ENCODE measurements at places on chromosomes 7 and 10.
A peak's percentile ranks its signal among the peaks of the same experiment; 100 is the strongest.

GRCh38 chr10:60139798-60140566, 233.6 kb upstream of the CCDC6 start:
- no peak for DNase-seq

DNA sequence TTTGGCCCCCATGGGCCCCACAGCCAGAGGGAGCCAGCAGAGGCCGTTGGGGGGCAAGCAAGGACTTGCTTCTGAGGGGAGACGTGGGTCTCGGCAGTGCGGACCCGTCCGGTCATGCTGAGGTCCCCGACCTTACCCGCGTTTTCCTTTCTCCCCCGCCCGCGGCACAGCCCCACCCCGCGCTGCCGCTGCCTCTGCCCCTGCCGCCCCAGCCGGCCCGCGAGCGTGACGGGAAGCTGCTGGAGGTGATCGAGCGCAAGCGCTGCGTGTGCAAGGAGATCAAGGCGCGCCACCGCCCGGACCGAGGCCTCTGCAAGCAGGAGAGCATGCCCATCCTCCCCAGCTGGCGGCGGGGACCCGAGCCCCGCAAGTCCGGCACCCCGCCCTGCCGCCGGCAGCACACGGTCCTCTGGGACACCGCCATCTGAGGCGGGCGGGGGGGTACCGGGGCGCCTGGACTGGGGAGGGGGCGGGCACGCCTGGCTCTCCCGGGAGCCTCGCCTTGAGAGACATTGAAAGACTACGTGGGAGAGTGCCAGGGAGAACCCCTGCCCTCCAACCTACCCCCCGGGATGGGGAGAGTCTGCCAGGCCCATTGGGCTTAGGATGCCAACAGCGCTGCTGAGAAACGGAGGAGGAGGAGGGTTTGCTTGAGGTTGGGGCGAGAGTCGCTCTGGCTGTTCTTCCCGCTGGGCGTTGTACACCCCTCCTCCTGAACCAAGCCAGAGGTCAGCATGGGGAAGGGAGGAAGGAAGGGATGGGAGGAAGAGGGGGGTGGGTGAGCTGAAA, 9.9 kb downstream of the NYAP1 start:
- peak; percentile 75 for DNase-seq

GRCh38 chr7:155610633-155611193, 33.7 kb upstream of the RBM33 start:
- DNase-seq: no peak

GRCh38 chr10:127757033-127757432, 20.0 kb downstream of the FOXI2 start:
- peak; percentile 15 for DNase-seq

DNA sequence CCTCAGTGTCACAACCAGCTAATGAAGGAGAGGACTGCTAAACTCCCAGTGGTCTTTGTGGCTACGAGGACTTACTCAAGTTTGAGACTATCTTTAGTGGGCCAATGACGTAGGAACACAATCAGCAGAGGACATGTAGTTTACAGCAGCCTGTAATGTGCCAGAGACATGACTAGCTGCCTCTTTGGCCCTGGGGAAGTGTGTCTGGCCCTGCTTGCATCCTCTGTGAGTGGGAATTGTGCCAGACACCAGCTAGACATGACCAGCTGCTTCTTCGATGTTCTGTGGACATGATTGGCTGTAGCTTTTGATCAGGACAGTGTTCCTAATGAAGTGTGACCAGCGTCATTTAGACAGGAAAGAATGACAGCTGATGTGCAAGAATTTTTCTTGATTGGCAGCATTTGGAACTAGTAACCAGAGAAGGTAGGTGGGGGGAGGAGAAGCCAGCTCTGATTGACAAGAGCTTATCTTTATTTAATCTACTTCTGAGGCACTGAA, 141.7 kb downstream of the AUTS2 start:
- DNase-seq: peak; percentile 65

GRCh38 chr7:55223023-55223422, 142.1 kb upstream of the LANCL2 start:
- DNase-seq: no peak

- no peak for DNase-seq
Observed at GRCh38 chr10:101358706-101359300, 4.8 kb downstream of the BTRC start.

- DNase-seq: no peak
Observed at GRCh38 chr10:118273662-118274061, 68.5 kb downstream of the FAM204A start.

DNA sequence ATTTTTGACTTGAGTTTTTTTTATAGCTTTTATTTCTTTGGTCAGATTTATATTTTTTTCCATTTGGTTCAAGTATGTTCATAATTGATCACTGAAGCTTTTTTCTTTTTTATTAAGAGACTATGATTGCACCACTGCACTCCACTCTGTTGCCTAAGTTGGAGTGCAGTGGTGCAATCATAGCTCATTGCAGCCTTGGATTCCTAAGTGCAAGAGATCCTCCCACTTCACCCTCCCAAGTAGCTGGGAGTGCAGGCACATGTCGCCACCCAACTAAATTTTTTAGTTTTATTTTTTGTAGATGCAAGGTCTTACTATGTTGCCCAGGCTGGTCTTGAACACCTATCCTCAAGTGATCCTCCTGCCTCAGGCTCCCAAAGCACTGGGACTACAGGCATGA, 97.7 kb upstream of the KIF5B start:
- DNase-seq: no peak

GRCh38 chr10:132456881-132457280, 59.9 kb downstream of the PWWP2B start:
- no peak for DNase-seq

DNA sequence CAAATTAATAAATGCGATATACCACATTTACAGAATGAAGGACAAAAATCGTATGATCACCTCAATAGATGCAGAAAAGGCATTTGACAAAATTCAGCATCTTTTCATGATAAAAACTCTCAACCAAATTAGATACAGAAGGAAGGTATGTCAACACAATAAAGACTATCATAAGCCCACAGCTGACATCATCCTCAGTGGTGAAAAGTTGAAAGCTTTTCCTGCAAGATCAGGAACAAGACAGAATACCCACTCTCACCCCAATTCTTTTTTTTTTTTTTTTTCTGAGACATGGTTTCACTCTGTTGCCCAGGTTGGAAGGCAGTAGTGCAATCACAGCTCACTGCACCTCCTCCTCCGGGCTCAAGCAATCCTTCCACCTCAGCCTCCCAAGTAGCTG, 67.2 kb downstream of the TPST1 start:
- no peak for DNase-seq

DNA sequence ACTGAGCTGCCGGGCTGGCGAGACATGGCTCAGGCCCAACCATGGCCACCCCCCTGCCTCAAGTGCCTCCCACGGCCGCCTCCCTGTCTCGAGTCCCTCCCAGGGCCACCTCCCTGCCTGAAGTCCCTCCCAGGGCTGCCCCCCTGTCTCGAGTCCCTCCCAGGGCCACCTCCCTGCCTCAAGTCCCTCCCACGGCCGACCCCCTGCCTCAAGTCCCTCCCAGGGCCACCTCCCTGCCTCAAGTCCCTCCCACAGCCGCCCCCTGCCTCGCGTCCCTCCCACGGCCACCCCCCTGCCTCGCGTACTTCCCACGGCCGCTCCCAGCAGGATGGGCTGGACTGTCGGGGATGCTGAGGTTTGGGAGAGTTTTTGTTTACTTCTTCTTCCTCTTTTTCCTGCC, 462.5 kb downstream of the PTPRN2 start:
- DNase-seq: no peak

DNA sequence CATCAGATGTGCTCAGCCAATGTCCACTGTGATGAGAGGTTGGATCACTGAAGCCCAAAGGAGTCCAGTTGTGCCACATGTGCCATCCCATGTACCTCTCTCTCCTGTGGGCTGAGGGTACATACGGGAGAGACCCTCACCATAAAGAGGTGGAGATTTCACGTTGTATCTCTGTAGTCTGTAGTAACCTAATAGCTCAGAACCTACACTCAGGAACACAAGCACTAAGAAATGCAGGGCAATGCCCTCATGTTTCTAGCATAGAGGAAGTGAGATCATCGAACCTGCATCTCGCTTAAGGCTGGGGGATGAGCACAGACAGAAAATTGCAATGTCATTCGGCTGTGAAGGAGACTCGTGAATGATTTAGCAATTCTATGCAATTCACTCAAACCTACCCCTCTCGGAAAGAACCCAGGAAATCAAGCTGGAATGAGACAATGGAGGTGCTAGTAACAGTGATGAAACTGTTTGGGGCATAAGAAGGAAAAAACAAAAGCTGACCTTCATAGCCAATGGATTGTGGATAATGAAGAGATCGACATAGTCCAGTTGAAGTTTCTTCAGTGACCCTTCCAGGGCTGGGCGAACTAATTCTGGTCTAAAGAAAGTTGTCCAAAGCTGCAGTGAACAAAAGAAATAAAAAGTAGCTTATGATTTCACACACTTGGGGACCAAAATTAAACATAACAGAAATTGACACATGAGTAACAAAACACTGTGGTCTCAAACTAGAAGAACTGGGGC, 80.3 kb upstream of the UCN3 start:
- DNase-seq: peak; percentile 90

- no peak for DNase-seq
Observed at GRCh38 chr10:29186221-29186620, 102.6 kb upstream of the LYZL1 start.

DNA sequence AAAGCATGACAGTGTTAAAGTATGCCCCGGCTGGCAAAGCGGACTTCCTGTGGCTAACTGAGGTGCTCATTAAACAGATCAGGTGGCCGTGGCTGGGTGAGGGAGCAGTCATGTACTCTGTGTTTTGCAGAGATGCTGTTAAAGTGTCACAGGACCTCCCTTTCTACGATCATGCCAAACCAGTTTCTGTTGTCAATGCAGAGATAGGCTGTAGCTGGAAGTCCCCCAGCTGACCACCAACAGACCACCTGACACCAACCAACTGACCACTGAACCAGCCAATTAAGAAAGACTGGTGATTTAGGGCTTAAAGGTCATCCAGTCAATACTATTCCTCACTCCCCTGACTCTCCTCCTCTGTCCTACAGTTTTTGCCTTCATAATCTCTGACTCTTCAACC, 431.1 kb upstream of the LRGUK start:
- no peak for DNase-seq

DNA sequence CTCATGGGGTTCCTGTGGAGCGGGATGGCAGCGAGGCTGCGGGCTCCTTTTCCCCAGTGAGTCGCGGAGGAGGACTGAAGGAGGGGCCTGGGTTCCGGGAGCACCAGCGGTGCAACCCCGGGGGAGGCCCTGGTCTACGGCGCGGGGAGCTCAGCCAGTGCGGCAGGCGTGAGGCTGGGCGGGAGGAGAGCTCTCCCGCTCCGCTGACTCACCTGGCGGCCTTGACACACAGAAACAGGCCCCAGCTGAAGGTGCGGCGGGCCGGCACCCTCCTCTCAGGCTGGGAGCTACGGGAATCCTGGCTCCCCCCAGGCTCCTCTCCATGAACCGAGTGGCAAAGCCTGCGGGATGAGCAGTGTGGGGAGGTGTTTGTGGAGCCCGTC, 6.8 kb upstream of the NOM1 start:
- DNase-seq: no peak

- DNase-seq: no peak
Observed at GRCh38 chr10:85767891-85768290, 598.7 kb downstream of the GRID1 start.

- DNase-seq: no peak
Observed at GRCh38 chr7:10908600-10908999, 65.1 kb upstream of the PHF14 start.

- DNase-seq: no peak
Observed at GRCh38 chr10:89952751-89953150, 251.4 kb downstream of the KIF20B start.

Measured in hematopoietic multipotent progenitor cell treated with erythropoietin and hydrocortisone succinate and interleukin-3 and kit ligand, for 6 days (in vitro differentiated cells).